ENCODE measurements at places on chromosomes 13 and 19. TPM values are rescaled to one million over a fixed set of nuclear protein-coding genes. Genes with fewer than 3 reads are reported as not detected.

C1QTNF9 gene
- total RNA-seq: 2.1 TPM

- peak; percentile 12 for DNase-seq
Observed at GRCh38 chr13:94335761-94336526, 143.5 kb downstream of the DCT start.

GRCh38 chr13:29799041-29799440 is 51.4 kb downstream of the UBL3 start:
- no peak for DNase-seq

- no peak for DNase-seq
Observed at GRCh38 chr19:54339646-54340358, 840 bp upstream of the LILRA4 start.

GRCh38 chr13:41495044-41495443 is 37.7 kb downstream of the RGCC start:
- no peak for DNase-seq

DNA sequence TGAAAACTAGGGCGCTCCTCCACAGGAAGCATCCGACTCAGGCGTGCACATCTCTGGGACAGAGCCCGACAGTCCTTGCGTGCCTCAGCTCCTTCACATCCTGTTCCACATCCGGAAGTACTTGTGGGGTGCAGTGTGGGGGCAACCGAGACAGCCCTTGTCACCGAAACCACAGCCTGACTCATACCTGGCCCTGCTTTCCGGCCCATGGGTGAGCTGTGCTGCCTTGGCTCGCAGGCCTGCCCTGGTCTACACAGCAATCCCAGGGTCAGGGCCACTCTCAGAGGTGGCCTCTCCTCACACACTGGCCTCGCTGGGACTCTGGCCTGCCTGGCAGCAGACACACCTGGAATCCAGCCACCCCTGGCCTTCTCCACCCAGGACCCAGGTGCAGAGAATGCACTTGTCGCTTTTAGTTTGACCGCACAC is 100.4 kb downstream of the STK24 start:
- DNase-seq: peak; percentile 24

- DNase-seq: no peak
Observed at GRCh38 chr19:35414442-35414841, 33.6 kb upstream of the FFAR2 start.

- no peak for DNase-seq
Observed at GRCh38 chr13:109725297-109725696, 61.1 kb downstream of the IRS2 start.

GRCh38 chr13:76976490-76976889 is 15.4 kb upstream of the CLN5 start:
- no peak for DNase-seq

TNFSF13B gene
- total RNA-seq: 3.9 TPM

- no peak for DNase-seq
Observed at GRCh38 chr13:110330491-110331011, 23.5 kb downstream of the COL4A2 start.

ZNF610 gene
- 2.6 TPM for total RNA-seq

GRCh38 chr13:63088226-63088625 is 1672.6 kb upstream of the PCDH20 start:
- no peak for DNase-seq

IL12RB1 gene
- 0.10 TPM for total RNA-seq

ZNF625 gene
- total RNA-seq: 14.9 TPM

DNA sequence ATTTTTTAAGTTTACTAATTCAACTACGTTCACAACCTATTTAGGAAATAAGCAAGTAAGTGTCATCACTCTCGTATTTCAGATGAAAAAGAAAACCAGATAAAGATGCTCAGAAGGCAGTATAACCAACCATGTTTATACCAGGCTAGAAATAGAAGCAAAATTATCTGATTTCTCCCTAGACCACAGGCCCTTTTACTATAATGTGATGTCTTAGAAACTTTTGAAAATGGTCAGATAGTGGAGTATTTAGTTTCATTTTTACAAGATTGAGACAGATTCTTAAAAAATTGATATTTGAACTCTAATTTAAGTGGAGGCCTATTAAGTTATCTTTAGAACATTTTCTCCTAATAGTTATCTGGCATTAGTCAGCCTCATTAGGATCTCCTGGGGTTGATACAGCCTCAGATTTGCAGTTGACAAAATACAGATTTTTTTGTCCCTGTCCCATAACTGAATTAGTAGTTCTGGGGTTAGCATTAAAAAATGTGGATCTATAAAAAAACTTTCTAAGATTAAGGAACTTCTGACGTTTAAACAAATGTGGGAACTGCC is 818.7 kb upstream of the PCDH9 start:
- DNase-seq: no peak

- no peak for DNase-seq
Observed at GRCh38 chr13:32645854-32646253, 59.6 kb downstream of the PDS5B start.

DNA sequence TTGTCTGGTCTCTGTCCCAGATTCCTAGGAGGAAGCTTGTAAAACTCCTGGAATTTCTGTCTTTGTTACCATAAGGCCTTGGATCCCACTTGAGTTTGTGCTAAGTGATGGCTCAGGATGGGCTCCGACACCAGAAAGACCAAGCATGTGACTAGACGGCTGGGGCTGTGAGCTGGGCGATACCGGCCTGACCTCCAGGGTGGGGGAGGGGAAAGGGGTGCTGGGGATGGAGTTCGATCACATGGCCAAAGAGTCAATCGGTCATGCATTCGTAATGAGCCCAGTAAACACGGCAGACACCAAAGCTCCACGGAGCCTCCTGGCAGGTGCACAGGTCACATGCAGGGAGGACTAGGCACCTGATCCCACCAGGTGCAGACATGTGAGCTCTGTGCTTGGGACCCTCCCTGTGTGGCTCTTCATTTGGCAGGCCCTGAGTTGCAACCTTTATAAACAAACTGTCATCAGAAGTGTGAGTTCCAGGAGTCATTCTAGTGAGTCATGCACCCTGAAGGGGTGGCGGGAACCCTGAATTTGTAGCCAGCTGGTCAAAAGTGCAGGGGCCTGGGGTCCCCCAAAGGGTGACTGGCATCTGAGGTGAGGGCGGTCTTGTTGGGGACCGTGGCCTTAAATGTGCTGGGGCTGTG is 27.1 kb downstream of the ELAVL1 start:
- DNase-seq: no peak

- DNase-seq: no peak
Observed at GRCh38 chr13:71213252-71213821, 653.7 kb downstream of the DACH1 start.

- DNase-seq: no peak
Observed at GRCh38 chr13:98983182-98983581, 5.3 kb upstream of the DOCK9 start.

All from skin of body (tissue), 3 donors.